ENCODE measurements at places on chromosomes 12 and 14.

DNA sequence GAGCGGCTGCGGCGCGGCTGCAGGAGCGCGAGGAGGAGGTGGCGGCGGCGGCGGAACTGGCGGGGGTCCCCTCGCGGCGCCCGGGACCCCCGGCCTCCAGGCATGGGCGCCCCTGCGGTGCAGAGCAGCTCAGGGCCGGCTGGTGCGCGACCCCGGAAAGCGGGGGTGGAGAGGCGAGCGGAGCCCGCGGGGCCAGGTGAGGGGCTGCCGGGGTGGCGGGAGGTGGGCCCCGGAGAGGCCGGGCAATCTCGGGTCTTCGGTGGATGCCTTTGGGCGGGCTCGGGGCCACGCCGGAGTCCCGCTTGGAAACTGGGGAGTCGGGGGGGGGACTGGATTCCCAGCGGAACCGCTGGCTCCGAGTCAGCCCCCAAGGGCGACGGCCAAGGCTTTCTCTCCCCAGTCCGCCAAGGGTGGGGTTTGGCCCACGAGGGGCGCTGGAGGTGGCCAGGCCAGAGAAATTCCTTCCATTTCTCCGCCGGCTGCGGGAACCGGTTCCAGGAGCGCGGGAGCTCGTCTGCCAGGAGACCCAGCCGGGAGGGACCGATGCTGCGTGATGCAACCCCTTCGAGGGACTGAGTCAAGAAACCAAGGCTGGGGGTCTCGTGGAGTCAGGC lies 13.9 kb upstream of the NR4A1 start:
- DNase-seq: no peak

GRCh38 chr12:129127771-129128170 lies 274.5 kb downstream of the GLT1D1 start:
- DNase-seq: no peak

GRCh38 chr14:54192610-54193009 lies 204.2 kb upstream of the CDKN3 start:
- DNase-seq: no peak

DNA sequence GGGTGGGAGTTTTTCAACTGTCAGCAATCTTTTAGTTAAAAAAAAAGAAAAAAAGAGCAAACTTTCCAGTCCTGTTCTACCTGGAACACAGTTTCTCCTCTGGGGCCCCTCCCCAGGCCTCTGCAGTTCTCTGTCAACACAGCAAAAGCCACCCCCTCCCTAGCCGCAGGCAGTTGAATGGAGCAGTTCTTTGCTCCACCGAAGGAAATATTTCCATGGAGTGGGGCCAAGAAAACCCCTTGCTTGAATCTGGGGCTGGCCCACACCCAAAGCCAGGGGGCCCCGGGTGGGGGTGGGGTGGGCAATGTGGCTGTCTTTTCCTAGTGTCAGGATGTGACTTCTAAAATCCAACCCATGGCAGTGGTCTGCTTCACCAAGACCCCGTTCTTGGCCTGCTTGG lies 5.0 kb upstream of the MEG3 start:
- no peak for DNase-seq

DNA sequence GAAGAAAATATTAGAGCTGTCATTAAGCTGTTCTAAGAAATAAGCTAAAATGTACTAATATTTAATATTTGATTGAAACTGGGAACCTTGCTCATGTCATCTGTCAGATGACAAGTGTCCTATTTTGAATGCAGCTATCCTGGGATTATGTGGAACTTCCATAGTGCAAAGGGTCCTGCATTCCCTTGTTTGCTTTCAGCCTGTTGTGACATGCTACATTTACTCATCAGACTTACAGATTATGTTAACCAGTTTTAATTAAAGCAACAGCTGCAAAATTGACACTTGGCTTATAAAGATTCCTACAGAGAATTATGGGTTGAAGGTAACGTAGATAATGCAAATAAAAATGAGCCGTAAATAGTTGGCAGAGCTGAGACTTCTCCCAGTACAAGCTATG lies 458.4 kb upstream of the RGS6 start:
- no peak for DNase-seq

DNA sequence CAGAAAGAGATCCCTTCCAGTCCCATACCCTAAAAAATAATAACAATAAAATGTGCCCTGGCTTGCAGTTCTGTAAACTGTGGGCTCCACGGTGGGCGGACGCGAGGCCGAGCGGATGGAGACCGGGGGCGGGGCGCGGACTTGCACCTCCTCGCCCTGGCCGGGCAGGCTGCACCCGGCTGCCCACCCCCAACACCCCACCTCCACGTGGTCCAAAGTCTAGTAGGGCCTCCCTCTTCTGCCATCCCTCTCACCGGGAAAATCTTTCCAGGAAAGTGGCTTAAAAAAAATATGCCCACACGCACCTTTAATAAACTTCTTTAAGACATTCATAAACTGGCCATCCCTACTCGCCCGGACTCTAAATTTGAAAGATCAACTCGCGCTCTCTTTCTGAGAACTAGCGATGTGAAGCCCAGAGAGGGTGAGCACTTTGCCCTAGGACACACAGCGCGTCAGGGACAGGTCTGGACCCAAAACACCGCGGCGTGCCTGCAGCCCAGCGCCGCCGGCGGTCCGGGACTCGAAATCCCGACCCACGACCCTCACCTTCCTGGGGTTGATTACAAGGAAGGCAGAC lies 1.9 kb upstream of the BCL11B start:
- peak; percentile 30 for DNase-seq

DNA sequence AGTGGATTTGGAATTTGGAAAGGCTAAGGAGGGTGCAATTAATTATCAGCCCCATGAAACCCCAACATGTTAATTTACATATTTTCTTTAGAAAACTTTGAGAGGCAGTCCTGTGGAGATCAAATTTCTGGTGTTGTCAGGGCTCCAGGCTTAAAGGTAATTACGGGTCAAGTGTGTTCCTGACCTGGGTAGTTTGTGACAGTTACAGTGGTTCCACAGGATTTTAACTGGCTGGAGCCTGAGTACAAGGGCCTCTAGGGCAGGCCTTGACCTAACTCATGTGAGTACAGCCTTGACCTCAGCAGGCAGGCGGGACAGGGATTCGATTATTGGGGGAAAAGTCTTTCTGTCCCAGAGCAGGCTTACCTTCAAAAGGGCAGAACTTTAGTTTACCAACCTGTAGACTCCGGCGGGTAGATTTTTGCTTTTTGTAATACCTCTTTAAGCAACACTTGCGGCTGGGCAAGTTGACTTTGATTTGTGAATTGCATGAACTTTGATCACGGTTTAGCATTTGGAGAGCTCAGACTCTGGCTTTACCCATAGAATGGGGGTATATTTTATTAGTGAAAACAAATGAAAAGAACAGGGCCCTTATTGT lies 8.4 kb upstream of the PPTC7 start:
- DNase-seq: no peak
